ENCODE measurements at places on chromosomes 3 and 15. TPM values are rescaled to one million over a fixed set of nuclear protein-coding genes. Genes with fewer than 3 reads are reported as not detected.

DNA sequence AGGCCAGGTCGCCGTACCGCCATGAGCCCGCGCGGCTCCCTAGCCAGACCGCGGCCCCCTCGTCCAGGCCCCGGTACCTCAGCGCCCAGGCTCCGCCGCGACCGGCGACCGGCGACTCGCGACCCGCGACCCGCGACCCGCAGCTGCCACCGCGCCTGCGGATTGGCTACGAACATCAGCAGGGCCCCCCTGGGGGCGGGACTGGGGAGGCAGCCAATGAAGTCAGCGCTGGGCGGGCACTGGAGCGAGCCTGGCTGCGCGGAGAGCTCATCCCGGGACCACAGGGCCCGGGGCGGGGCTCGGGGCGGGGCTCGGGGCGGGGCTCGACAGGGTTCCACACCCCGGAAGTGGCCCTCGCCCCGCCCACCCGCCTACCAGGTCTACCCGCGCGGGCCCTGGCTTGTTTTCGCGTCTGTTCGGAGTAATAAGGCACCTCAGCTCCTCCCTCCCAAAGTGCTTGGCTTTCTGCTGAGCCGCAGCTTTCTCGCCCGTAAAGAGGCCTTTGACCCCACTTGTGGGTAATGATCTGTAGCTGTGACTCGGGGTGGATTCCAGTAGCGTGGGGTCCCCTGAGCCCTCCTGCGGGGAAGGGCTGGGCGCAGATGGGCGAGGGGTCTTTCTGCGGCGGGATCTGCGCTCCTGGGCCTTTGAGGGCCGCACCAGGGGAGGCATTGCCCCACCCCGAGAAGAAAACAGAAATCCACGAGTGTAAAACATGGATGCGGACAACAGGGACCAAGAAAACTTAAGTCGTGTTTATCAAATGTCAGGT, at the start of gene LYSMD4:
TSS of gene LYSMD4 (minus strand) at position 170 of the 772 bp plus-strand sequence. CDS start 1,438 bp downstream, outside the sequence.
- peak; percentile 92 for DNase-seq
- H3K36me3 ChIP-seq = no peaks in the 10 kb centered on the region
- peaks cover 5% of the 10 kb centered on the region for H3K27me3 ChIP-seq
- peak within 1 kb of the TSS; percentile 78 for H3K4me3 ChIP-seq
- H3K4me1 ChIP-seq = no peaks in the 10 kb centered on the region

Gene ZNF445
- 7.7 TPM for total RNA-seq

DNA sequence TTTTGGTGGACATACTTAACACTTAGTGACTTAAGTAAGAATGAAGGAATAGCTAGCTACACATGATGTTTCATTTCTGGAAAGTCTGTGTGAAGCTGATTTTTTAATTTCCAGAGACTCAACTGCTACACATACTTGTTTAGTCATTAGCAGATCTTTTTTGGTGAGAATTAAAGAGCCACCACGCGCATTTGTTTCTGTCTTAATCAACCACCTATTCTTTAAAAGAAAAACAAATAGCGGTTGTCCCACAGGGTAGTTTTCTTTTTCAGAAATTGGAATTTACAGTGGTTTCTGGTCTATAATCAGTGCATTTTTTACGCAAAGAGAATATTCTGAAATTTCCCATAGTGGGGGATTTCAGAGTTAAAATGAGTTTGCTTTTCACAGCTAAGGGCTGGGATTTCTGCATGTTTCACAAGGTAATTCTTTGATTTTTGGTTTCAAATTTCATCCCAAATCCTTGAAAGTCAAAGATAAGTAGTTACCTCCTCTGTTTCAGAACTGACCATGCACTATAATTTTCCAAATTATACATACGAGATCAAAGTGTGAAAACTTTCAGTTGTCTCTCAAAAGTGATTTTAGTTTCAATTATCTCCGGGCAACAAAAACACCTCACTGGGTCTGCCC, 631.0 kb upstream of the GRM7 start:
- DNase-seq = no peak
- no peak overlapping the region for H3K4me3 ChIP-seq
- no peaks in the 10 kb centered on the region for H3K36me3 ChIP-seq
- H3K4me1 ChIP-seq = no peaks in the 10 kb centered on the region

Gene DUOXA2
- not detected for total RNA-seq

Gene ELL3
- 10.1 TPM for total RNA-seq

DNA sequence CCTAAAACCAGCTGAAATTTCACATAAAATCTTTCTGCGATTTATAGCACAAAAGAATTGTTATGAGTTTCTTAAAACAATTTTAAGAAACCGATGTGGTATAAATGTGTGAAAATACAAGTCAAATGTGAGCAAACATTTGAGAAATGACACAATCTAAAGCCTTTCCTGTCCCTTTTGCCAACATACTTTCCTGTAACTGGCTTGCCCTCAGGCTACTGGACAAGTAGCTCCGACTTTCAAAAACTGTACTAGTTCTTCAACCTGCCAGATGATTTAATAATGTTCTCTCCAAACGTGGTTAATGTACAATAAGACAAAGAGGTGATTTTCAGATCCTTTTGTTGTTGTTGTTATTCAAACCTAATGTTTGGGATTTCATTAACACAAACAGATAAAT, 105.9 kb upstream of the ARHGEF26 start:
- no peaks in the 10 kb centered on the region for H3K36me3 ChIP-seq
- no peaks in the 10 kb centered on the region for H3K27me3 ChIP-seq
- DNase-seq = no peak
- no peak overlapping the region for H3K27ac ChIP-seq
- no peaks in the 10 kb centered on the region for H3K4me1 ChIP-seq

- H3K4me3 ChIP-seq = no peak overlapping the region
- H3K27me3 ChIP-seq = no peaks in the 10 kb centered on the region
- H3K4me1 ChIP-seq = no peaks in the 10 kb centered on the region
- H3K27ac ChIP-seq = no peak overlapping the region
- DNase-seq = peak; percentile 11
Measured at GRCh38 chr3:196842567-196843434, 24.9 kb upstream of the SENP5 start.

Gene NR1I2
- under 0.01 TPM for total RNA-seq

Gene GNB4
- 49.6 TPM for total RNA-seq

DNA sequence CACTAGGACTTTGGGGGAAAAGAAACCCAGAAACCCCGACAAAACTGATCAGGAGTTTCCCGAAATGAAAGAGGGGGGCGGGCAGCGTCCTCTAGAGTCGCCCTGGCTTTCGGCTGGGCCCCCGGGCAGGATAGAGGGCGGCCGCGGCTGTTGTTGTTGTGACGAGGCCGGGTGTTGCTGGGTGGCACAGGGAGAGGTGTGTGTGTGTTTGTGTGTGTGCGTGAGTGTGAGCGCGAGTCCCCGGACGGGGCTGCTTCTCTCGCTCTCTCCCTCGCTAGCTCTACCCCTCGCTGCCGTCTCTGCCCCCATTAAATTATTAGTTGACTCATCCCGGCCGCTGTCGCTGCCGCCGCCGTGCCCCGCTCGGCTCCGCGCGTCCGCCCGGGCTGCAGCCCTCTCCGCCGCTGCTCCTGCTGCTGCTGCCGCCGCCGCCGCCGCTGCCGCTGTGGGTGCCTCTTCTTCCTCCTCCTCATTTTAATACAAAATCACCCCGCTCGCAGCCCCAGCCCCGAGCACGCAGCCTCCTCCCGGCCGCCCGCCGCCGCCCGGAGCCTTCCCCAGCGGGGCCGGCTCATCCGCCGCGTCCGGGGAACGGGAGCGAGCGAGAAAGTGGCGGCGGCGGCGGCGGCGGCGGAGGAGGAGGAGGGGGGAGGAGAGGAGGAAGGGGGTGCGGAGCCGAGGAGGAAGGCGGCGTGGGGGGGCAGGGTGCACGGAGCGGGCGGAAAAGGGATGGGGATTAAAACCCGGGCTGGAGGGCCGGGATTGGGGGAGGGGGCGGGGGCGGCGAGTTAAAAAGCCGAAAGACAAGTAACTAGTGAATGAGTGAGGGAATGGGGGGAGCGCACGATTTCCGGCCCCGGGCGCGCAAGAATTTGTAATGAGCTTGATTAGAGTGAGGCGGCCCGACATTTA, at the start of gene SATB1:
TSS of gene SATB1 (minus strand) at position 611 of the 912 bp plus-strand sequence. CDS start 4,372 bp downstream, outside the sequence.
- peaks cover 2% of the 10 kb centered on the region for H3K4me1 ChIP-seq
- H3K36me3 ChIP-seq = no peaks in the 10 kb centered on the region
- H3K27ac ChIP-seq = peak within 1 kb of the TSS; percentile 27
- no peaks in the 10 kb centered on the region for H3K27me3 ChIP-seq
- peak within 1 kb of the TSS; percentile 89 for H3K4me3 ChIP-seq
- DNase-seq = peak; percentile 68

Gene CSK
- 16.2 TPM for total RNA-seq

Gene IL17RC
- total RNA-seq = 21.3 TPM

GRCh38 chr3:98644168-98644567, 50.8 kb upstream of the CPOX start:
- H3K4me3 ChIP-seq = no peak overlapping the region
- no peaks in the 10 kb centered on the region for H3K4me1 ChIP-seq
- no peaks in the 10 kb centered on the region for H3K36me3 ChIP-seq
- no peak for DNase-seq

Gene ACTRT3
- 6.1 TPM for total RNA-seq

Gene APH1B
- 15.4 TPM for total RNA-seq

DNA sequence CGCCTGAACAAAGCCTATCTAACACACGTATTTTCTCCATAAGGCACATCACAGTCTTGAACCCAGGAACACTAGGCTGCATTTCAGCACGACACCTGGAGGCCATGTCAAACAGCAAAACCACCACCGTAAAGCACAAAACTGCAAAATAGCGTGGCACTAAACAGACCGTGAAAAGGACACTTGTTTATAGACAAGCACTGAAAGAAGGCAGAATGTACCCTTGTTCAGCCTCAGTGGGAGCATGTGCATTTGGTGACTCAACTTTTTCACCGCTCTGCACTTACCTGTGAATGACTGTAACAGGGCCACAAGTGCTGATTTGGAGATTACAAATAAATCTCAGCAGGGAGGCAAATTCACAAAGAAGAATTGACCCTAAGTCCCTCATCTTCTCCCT, 80.8 kb downstream of the ISG20 start:
- H3K27ac ChIP-seq = no peak overlapping the region
- H3K36me3 ChIP-seq = no peaks in the 10 kb centered on the region
- peaks cover 7% of the 10 kb centered on the region for H3K27me3 ChIP-seq
- no peak overlapping the region for H3K4me3 ChIP-seq
- H3K4me1 ChIP-seq = no peaks in the 10 kb centered on the region
- no peak for DNase-seq

GRCh38 chr15:99965376-99965775, 232.1 kb upstream of the LYSMD4 start:
- no peaks in the 10 kb centered on the region for H3K4me1 ChIP-seq
- no peaks in the 10 kb centered on the region for H3K27me3 ChIP-seq
- DNase-seq = no peak
- H3K36me3 ChIP-seq = no peaks in the 10 kb centered on the region
- H3K4me3 ChIP-seq = no peak overlapping the region

- DNase-seq = no peak
- H3K27ac ChIP-seq = no peak overlapping the region
- no peaks in the 10 kb centered on the region for H3K4me1 ChIP-seq
- no peak overlapping the region for H3K4me3 ChIP-seq
Measured at GRCh38 chr15:94383041-94383440, 151.7 kb downstream of the MCTP2 start.

DNA sequence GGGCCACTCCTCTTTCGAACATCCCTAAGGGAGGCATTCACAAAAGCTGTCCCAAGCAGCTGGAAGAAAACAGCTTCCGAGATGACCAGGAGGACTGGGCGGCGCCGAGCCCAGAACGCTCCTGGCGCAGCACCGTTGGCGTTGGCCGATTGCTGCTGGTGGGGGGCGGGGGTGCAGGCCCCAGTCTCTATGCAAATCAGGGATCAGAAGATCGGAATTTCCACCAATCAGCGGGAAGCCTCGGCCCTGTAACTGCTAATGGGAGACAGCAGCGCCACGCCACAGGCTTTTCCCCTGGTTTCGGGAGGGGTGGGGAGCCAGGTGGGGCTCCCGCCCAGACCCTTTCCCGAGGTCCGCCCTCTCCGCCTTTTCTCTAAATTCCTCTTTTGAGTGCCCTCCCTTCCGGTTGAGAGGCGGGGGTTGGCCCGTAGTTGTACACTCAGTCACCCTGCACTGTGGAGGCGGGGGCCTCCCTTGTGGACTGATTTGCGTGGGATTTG, 27.0 kb downstream of the HMCES start:
- H3K4me3 ChIP-seq = peak overlapping the region; percentile 33
- peaks cover 2% of the 10 kb centered on the region for H3K4me1 ChIP-seq
- no peaks in the 10 kb centered on the region for H3K27me3 ChIP-seq
- H3K27ac ChIP-seq = peak overlapping the region; percentile 60

DNA sequence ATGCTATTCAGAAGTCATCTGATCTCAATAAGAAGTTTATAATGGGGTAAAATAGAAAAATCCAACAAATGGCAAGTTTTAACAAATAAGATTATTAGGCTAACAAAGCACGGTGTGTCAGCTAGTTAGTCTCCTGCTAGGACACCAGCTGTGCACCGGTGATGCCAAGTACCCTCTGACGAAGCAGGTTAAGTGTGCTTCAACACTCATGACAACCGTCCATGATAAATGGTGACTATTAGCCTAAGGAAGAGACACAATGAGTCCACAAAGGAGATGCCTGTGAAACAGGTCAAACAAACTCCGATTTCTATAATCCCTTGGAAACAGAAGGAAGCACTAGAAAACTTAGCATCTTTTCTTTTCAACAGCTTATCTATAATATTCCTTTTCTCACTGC, 36.5 kb downstream of the ATP13A3 start:
- no peaks in the 10 kb centered on the region for H3K27me3 ChIP-seq
- no peak overlapping the region for H3K27ac ChIP-seq
- no peak for DNase-seq
- no peaks in the 10 kb centered on the region for H3K4me1 ChIP-seq
- H3K4me3 ChIP-seq = no peak overlapping the region
- peaks cover 17% of the 10 kb centered on the region for H3K36me3 ChIP-seq

- peaks cover 3% of the 10 kb centered on the region for H3K36me3 ChIP-seq
- no peaks in the 10 kb centered on the region for H3K4me1 ChIP-seq
- H3K4me3 ChIP-seq = no peak overlapping the region
- H3K27me3 ChIP-seq = no peaks in the 10 kb centered on the region
- H3K27ac ChIP-seq = no peak overlapping the region
Measured at GRCh38 chr15:89647191-89647851, 7.9 kb downstream of the KIF7 start.

- H3K4me1 ChIP-seq = peaks cover 2% of the 10 kb centered on the region
- no peak overlapping the region for H3K27ac ChIP-seq
- no peak for DNase-seq
- peaks cover 45% of the 10 kb centered on the region for H3K27me3 ChIP-seq
Measured at GRCh38 chr3:128429751-128430150, 36.9 kb downstream of the DNAJB8 start.

DNA sequence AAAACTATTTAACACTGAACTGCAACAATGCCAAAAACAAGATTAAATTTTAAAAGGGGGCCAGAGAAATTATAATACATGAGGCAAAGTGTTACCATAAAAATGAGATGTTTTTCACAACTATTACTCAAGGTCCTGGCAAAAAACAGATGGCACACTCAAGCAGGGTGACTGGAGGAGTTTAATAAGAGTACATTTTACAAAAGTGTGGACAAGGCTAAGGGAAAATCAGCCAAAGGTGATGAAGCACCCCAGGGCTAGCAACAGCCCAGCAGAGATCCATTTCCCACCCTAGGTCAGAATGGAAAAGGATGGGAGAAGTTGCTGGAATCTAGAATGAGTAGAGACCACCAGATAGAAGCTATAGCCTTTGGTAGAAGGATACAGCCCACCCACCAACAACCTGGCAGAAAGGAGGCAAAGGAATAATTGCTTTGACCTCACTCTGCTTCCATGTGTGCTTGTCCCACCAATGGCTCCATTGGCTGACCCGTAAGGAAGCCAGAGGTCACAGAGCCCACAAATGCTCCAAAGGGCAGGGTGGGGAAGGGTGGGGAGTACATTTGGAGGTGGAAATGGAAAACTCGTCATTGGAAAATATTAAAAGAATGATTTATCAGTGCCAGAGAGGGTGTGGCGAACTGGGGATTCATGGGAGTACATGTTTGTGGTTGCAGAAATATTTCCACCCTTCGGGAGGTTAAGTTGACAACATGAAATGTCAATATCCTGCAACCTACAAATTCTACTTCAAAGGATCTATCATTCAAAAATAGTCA, 161.0 kb upstream of the UBE2E2 start:
- no peaks in the 10 kb centered on the region for H3K4me1 ChIP-seq
- no peaks in the 10 kb centered on the region for H3K36me3 ChIP-seq
- H3K27ac ChIP-seq = no peak overlapping the region

Gene ZIC4
- not detected for total RNA-seq
